ENCODE measurements at places on chromosomes 12 and 14.

GRCh38 chr12:52217223-52217622 lies 15.8 kb upstream of the KRT7 start:
- DNase-seq: no peak

GRCh38 chr12:44835641-44836379 lies 40.3 kb downstream of the NELL2 start:
- no peak for DNase-seq

DNA sequence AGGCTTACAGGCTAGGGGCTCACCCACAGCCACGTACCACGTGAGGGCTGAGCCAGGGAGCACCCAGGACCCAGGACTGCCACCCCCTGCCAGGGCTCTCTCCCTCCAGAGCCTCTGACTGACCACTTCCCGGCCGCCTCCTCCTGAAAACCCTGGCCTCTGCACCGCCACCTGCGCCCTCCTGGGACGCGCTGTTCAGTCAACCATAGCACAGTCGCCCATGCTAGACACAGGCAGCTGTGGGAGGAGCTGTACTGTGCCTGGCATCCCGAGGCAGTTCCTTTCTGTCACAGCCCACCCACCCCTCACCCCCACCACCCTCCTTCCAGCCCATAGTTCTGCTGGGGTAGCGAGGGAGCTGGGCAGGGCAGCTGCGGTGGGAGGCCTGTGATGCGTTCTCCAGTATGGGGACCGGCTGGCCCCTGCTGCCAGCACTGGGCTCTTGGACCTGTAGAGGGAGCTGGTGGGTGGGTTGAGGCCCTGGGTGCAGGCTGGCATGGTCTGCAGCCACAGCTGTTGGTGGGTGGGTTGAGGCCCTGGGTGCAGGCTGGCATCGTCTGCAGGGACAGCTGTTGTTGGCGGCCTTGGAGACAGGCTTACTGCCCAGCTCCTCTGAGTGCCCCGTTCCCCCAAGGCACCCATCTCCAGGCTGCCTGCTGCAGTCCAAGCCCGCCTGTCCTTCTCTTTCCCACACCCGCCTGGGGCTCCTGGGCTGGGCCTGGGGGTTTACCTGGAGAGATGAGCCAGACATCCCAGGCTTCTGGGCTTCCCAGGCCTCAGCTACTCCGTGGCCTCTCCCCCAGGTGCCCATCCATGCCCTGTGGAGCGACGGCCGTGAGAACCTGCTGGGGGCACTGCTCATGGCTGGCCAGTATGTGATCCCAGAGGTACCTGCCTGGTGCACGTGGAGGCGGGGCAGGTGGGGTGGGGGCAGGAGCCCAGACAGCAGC lies 11.5 kb downstream of the ASPG start:
- DNase-seq: no peak

- no peak for DNase-seq
Observed at GRCh38 chr12:26821212-26821701, 11.7 kb downstream of the ITPR2 start.

DNA sequence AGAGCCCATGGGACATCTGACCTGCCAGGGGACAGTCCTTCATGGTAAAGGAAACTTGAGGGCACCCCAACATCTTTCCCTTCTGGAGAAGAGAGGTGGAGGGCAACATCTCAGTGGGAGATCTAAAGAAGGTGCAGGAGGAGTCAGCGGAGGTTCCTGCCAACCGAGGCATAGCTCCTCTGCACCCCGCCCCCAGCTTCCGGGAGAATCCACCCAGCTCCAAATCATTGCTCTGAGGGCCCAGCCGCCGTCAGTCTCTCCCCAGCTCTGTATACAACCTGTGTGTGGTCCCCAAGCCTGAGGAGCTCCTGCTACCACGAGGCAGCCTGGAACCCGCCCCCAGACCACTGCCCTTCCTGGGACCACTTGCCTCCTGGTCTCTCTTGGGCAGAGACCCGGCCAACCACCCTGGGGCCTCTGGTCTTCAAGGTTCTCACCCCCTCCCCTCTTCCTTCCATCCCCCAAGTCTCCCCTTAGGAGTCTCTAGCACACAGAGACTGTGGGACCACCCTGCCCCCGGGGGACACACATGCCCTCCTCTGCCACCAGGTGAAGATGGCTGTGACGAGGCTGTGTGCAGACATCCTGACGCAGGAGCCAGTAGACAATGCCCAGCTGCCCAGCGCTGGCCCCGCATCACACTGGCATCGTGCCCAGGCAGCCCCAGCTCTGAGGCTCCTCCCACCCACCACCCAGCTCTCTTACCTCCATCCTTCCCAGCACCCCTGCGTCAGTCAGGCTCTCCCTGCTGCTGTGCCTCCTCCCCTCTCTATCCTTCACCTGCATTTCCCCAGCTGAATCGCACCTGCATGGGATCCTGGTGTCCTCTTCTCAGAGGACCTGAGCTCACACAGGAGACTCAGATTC lies 13.0 kb upstream of the NUDT14 start:
- no peak for DNase-seq

DNA sequence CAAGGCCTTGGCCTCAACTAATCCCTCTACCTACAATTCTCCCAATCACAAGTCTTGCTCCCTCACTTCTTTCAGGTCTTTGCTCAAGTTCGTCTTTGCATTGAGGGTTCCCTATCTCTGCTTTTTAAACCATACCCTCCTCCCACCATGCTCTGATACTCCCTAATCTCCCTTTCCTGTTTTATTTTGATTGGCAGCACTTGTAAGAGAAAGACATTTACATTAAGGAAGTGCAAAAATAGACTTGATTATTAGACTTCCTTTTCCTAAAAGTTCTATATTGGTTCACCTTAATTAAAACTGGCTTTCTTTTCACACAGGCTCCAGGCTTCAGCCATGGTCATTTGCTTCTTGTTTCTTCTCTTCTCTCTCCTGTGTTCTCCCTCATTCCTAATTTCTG lies 18.3 kb upstream of the WIF1 start:
- no peak for DNase-seq

DNA sequence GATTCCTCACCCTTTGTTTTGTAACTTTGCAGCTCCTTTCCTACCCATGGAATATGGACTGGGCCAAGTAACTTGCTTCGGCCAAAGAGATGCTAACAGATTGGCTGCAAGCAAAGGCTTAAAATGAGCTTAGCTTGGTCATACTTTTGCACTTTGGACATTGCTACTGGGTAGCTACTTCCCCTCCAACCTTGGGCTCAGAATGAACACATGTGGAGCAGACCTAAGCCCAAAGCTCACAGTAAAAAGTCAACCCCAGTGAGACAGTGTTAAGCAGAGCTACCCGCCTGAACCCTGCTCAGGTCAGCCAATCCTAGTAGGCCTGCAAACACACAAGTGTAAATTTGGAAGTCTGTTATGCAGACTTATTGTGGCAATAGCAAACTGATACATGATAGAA lies 14.6 kb downstream of the KICS2 start:
- no peak for DNase-seq

GRCh38 chr14:52079239-52079959 lies 10.5 kb upstream of the NID2 start:
- no peak for DNase-seq

- no peak for DNase-seq
Observed at GRCh38 chr12:102005256-102005655, 56.5 kb downstream of the WASHC3 start.

GRCh38 chr14:20734430-20734806 lies 11.3 kb upstream of the EDDM3A start:
- DNase-seq: no peak

- no peak for DNase-seq
Observed at GRCh38 chr14:64760146-64760755, 56.0 kb downstream of the PLEKHG3 start.

- DNase-seq: no peak
Observed at GRCh38 chr12:65775720-65776119, 48.6 kb upstream of the HMGA2 start.

DNA sequence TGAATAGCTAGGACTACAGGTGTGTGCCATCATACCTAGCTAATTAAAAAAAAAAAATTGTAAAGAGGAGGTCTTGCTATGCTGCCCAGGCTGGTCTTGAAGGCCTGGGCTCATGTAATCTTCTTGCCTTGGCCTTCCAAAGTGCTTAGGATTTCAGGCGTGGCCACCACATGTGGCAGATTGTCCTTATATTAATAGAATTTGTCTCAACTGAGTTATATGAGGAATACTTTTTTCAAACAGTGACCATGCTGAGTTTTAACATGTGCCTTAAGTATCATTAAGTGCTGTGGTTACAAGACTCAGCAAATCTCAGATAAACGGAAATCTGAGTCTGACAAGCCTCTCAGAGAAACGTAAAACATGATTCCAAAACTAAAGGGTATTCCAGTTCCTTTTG lies 83.2 kb upstream of the FERMT2 start:
- DNase-seq: no peak

GRCh38 chr12:102528111-102528510 lies 47.7 kb upstream of the IGF1 start:
- no peak for DNase-seq

DNA sequence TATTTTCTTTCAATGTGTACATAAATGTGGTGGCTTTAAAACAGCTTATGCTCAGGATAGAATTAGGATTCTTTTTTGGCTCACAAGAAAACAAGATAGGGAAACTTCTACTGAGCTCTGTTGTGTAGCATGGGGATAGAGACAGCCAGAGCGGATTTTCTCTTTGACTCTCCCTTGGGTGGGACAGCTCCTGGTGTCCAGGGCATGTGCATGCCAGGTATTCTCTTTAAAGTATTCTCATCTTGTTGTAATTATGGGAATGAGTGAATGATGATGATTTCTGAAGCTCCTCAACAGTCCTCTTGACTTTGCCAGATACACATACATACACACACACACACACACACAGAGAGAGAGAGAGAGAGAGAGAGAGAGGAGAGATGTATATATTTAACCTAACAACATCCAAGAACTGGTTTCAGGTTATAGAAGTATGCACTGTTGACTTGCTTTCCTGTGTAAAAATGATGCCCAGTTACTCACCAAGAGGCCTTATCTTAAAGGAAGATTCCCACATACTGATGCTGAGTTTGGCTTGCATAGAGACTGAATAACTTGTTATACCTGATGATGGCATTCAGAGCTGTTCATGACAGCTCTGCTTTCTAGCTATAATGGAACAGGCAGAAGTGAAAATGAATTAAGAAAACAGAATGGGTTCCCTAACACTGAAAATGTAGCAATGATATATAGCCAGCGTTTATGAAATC lies 387.5 kb downstream of the EGLN3 start:
- no peak for DNase-seq

GRCh38 chr12:25705261-25705660 lies 152.2 kb upstream of the LMNTD1 start:
- DNase-seq: no peak

- DNase-seq: no peak
Observed at GRCh38 chr12:53613821-53614220, 12.4 kb downstream of the ATF7 start.

DNA sequence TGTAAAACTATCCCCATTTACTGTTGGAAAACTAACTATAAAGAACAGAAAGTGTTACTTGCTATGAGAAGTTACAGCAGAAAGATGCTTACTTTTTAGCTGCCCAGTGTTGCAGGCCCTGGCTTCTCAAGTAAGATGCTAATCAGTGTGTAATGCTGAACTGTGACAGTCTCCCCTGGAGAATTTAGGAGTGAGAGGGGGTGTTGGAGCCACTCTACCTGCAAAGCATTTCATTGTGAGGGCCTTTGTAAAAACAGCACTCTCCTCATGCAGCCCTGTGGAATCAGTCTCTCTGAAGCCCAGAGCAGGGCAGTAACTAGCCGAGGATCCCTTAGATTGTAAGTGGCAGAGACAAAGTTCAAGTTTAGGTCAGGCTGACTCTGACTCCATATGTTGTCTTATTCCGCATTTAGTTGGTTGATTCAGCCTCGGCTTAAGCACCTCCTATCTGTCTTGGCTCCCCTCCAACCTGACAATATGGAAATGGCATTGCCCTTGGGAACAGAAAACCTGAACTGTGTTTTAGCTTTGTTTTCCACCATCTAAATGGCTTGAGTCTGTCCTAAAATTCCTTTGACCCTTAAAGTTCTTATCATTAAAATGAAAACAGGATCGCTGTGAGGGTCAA lies 141.3 kb downstream of the PRKCH start:
- no peak for DNase-seq

GRCh38 chr12:65656156-65656882 lies 168.0 kb upstream of the HMGA2 start:
- DNase-seq: no peak

- DNase-seq: no peak
Observed at GRCh38 chr12:123712780-123713319, 697 bp downstream of the ATP6V0A2 start.

GRCh38 chr12:69389831-69390230 lies 30.3 kb downstream of the YEATS4 start:
- DNase-seq: no peak

DNA sequence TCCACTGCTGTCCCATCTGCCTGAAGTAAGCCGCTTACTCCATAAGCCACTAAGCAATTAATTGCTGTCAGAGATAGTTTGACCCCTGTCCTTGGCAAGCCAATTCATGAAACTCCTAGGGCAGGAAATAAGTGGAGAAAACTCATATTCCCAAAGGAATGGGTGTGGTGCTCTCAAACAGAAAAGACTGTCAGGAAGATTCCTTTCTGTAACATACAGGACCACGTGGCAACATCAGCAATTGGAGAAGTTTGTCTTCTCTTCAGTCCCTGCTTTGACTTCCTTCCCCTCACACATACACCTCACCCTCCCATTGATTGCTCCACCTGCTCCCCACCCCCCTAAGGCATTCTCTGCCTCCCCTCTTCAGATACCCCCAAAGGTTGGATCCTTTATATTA lies 36.2 kb upstream of the MDM1 start:
- DNase-seq: no peak

DNA sequence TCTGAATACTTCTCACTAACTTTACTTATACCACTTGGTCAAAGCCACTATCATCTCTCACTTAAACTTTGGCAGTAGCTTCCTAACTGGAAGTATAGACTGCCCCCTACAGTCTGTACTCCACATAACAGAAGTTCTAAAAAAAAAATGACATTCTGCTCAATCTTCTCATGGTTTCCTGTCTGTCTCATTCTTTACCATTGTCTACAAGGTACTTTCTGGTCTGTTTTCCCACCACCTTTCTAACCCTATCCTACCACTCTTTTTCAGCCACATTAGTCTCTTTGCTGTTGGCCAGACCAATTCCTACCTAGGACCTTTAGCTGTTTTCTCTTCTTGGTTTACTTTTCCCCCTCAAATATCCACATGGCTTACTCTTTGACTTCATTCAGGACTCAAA lies 14.7 kb downstream of the CPSF6 start:
- DNase-seq: no peak

- DNase-seq: no peak
Observed at GRCh38 chr12:31796270-31796951, 67.6 kb upstream of the AMN1 start.

DNA sequence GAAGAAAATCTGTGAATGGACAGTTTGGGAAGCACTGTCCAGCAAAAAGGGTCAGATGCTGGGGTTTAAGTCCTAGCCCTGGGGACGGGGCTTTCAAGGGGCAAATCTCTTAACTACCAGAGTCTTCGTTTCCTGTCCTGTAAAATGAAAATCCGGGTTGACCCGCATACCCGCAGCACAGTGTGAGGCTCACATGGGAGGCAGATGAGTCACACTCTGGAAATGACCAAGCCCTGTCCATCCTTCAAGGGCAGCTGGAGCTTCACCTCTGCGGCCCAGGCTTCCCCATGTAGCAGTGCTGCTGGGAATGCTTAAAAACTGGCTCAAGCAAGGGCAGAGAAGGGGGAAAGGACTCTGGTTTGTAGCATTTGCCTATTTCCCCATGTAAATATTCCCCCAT lies 19.0 kb downstream of the FAM181A start:
- DNase-seq: no peak

GRCh38 chr12:57741844-57742738 lies 2.7 kb upstream of the TSPAN31 start:
- peak; percentile 55 for DNase-seq

- no peak for DNase-seq
Observed at GRCh38 chr14:91159906-91160305, 46.0 kb downstream of the DGLUCY start.

- DNase-seq: no peak
Observed at GRCh38 chr12:3320881-3321509, 170.0 kb upstream of the PRMT8 start.
